ENCODE measurements at places on chromosomes 13 and 19.

DNA sequence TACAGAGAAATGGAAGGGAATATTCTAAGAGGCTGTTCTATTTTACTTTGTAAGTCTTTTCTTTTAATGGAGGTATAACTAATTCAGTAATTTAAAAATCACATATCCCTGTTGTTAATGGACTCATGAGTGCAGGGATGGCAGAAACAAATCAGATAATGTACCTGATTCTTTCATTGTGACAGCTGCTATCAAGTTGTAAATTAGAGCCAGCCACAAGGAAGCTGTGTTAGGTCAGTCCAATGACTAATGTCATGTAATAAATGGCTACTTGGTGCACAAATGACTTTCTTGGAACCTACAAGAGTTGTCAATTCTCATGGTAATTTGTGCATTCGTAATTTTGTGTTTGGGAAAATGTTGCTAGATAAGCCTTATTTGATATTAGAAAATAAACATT is 446.4 kb downstream of the DCT start:
- no peak for DNase-seq

- DNase-seq = peak; percentile 73
These were observed 23.4 kb downstream of the DGKH start for GRCh38 chr13:42071672-42072419.

DNA sequence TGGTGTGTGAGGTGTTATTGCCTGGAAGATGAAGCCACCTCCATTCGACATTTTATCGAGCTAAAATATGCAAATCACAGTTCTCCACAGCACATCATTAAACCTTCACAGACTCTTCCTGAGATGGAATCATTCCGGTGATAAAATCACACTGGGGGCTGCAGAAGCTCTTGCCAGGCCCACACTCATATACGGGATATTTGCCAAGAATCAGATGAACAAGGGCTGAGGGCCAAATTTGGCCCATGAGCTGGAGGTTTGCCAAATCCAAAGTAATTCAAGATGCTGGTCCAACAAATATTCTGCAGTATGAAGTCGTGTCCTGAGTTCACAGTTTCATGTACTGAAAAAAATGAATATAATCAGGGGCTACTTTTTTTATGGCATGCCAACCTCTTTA is 16.7 kb upstream of the RXFP2 start:
- DNase-seq = no peak

DNA sequence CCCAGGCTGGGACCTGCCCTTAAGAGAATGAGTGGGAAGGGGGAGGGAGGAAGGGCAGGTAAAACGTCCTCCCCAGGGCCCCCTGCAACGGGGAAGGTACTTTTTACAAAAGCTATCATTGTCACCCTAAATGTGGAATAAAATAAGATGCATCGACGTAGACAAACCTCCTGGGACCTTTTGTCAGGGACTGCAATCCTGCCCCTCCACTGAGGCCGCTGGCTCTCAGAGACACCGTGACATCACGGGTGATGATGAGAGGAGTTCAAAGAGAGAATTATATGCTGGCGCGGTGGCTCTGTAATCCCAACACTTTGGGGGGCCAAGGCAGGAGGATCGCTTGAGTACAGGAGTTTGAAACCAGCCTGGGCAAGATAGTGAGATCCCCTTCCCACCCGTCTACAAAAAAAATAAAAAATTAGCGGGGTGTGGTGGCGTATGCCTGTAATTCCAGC is 1.8 kb upstream of the MYBPC2 start:
- DNase-seq = no peak

GRCh38 chr13:101763191-101763590 is 310.7 kb downstream of the ITGBL1 start:
- no peak for DNase-seq

DNA sequence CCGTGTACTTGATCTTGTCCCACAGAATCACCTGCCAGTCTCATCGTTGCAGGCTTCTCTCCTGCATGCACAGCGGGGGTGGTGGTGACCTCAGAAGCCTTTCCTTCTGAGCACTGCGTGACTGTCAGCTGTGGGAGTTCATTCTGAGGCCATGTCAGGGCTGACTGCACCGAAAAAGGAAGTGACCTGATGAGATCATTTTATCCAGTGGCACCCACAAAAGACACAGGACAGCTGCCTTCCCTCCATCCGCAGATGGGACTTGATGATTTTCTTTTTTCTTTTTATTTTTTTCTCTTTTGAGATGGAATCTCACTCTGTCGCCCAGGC is 89.7 kb downstream of the RAB20 start:
- peak; percentile 86 for DNase-seq

- no peak for DNase-seq
These were observed 47.5 kb downstream of the CPAMD8 start for GRCh38 chr19:16978839-16979802.

GRCh38 chr13:83151308-83151660 is 731.0 kb downstream of the SLITRK1 start:
- DNase-seq = no peak

DNA sequence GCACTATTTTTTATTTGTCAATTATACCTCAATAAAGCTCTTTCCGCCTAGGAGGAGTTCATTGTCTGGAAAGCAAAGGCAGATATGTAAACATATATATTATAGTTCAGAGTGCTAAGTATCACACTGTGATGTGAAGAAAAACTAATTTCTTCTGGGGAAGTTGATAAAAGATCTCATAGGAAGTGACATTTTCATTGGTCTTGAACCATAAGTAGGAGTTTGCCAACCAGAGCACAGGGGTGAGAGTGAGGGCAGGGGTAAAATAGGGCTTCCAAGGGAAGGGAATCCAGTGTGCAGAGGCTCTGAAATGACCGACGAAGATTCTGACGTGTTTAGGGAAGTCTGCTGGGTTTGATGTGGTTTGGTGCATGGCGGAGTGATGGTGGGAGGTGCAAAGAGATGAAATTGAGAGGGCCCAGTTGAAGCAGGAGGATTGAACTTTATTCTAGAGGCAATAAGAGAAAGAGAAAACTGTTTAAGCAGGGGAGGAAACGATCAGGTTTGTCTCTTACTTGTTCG is 780 bp upstream of the GTF2F2 start:
- DNase-seq = peak; percentile 61

- DNase-seq = no peak
These were observed 446.2 kb downstream of the ITGBL1 start for GRCh38 chr13:101898676-101899075.

GRCh38 chr19:2503521-2504109 is 27.7 kb downstream of the GADD45B start:
- peak; percentile 63 for DNase-seq

DNA sequence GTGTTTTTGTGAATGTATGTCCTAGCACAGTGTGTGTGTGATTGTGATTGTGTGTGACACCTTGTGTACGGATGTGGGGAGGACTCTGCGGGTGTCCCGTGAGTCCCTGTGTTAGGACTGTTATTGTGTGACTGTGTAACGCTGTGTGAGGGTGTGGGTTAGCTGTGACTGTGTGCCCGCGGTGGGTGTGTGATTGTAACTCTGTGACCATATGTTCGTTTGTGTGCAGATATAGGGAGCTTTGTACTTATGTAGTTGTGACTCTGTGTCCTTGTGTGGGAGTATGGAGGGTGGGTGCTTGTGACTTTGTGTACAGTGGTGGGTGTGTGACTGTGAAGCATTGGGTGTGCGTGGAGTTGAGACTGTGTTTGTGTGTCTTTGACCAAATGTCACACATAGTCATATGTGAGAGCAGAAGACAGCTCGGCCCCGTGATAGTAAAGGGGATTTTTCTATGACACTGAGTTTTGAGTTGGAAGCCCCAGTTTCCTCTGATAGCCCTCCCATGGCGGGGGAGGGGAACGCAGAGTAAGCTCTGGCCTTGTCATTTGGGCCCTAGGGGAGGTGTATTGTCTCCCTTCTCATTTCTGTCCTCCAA is 949 bp upstream of the ZNF260 start:
- peak; percentile 35 for DNase-seq

DNA sequence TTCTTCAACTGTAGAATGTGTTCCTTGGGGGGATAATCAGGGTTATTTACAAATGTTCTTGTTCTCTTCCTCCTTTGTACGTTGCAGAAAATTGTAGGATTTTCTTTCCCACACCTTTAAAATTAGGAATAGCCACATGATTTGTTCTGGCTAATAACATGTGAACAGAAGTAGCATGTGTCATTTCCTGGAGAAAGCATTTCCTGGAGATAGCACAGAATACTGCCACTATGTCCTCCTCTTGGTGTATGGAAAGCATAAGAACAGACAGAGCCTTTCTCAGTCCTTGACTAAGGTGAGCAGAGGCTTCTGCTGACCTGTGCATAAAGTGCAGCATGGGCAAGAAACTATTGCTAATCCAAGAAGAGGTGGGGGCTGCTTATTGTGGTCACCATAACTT is 101.8 kb downstream of the FAM216B start:
- DNase-seq = no peak

- DNase-seq = no peak
These were observed 3.3 kb downstream of the NANOS2 start for GRCh38 chr19:45911291-45911690.

DNA sequence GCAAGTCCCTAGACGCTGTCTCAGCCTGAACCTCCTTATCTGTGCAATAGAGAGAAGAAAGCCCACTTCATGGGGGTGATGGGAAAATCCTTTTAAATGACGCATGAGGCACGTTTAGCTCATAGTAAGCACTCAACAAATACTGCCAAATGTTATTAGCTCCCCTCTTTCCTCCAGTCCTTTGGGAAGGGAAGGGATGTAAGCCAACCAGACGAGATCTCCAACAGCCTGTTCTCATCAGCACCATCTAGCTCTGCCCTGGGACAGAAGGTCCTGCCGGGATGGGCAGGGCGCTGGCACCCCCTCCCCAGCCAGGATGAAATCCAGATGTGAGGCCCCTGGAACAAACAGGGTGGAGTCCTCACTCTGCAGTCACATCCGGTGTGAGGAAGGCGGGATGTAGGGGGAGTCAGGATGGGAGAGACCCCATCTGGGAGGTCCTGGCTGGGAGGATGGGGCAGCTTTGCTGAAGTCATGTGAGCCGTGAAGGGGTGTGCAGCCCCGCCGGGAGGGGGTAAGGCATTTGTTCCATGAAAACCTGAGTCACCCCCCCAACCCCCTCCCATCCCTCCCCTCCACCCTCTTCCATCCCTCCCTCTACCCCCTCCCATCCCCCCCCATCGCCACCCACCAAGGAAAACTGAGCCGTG is 4.6 kb downstream of the S1PR2 start:
- DNase-seq = no peak

DNA sequence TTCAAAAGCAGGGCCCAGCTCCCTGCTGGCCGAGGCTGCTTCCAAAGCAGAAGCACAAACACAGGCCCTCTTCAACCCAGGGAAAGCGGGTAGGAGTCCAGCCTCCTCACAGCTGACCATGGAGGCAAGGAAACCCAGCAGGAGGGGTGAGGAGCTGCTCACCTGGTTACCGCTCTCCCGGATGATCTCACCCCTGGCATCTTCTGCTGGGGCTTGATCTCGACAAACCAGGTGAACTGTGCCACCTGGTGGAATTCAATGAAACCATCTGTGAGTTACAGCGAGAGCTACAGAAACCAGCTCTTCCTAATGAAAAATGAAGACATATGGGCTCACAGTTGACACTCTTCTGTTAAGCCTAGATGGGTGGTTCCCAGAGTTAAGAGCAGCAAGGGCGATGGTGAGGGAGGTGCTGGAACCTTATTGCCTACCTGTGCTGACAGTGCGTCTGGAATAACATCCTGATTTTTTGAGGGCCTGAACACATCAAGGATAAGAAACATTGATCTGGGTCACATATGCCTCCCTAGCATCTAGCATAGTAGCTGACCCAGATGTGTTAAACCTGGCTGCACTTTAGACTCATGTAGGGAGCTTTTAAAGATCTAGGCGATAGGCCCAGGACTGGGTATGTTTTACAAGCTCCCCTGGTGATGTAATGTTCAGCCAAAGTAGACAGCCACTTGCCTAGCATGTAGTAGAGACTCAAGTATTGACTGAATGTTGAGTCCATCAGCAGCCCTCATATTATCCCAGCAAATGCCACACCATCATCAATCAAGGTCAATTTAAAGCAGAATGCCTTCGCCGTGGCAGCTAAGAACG is 6.1 kb downstream of the DHRS12 start:
- peak; percentile 73 for DNase-seq

DNA sequence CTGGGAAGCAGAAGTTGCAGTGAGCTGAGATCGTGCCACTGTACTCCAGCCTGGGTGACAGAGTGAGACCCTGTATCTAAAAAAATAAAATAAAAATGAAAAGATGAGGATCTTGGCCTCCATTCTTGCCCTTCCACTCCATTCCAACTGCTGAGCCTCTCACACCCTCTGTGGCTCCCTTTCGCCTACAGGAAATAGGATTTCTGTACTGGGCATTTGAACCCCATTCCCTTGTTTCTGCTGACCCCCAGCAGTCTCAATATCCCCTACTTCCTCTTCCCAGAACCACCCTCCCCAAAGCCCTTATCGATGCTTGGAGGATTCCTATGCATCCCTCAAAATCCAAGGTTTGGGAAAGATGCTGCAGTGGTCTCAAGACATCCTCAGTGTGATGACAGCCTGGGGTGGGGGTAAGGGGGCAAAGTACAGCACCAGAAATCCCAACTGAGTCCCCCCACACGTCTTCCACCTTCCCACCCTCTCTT is 12.5 kb upstream of the GDF15 start:
- no peak for DNase-seq

DNA sequence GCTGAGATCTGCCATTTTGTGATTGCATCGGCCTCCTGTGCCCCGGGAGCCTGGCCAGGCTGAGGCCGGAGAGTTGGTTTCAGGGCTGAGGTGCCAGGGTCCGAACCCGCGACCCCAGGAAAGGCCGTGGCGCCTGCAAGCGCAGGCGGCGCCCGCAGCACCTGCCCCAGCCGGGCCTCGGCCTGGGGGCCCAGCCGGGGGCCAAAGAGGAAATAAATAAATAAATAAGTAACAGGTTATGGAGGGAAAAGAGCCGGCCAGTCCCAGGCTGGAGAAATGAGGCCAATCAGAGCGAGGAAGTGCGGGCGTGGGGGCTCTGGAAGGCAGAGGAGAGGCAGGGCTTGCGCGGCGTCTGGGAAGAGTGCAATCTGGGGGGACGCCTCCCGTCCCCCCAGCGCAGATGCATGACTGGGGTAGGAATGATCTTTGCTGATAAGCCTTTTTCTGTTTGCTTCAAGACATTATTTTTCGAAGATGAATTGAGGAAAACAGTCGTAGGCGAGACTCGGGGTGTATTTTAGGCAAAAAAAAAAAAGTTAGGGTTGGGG is 145.6 kb upstream of the ZNF536 start:
- DNase-seq = no peak

GRCh38 chr13:101703081-101703480 is 250.6 kb downstream of the ITGBL1 start:
- DNase-seq = no peak

- DNase-seq = no peak
These were observed 6.2 kb downstream of the SYT5 start for GRCh38 chr19:55173714-55174409.

- no peak for DNase-seq
These were observed 40.7 kb upstream of the VWA8 start for GRCh38 chr13:42001580-42001979.

DNA sequence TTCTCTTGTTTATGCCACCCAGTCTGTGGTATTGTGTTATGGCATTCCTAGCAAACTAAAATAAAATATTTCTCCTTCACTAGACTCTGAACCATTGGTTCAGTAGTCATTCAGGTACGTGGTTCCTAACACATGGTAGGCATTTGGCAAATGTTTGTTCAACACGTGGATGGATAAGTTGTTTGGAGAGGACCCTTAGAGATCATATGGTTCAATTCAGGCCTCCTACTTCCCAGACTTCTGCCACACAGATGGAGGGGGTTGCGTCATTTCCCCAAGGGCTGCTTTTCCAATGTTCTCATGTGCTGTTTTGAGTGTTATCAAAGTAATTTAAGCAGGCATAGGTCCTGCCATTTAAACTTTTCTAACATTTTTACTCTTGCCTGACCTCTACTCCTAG is 6.7 kb downstream of the CXCL17 start:
- DNase-seq = peak; percentile 6

- no peak for DNase-seq
These were observed 36.3 kb downstream of the DGKH start for GRCh38 chr13:42084722-42085121.

GRCh38 chr13:33537026-33537425 is 251.5 kb upstream of the STARD13 start:
- DNase-seq = no peak

Data from NB4 (cell line).